ENCODE measurements at places on chromosomes 3 and 15. TPM values are rescaled to one million over a fixed set of nuclear protein-coding genes. Genes with fewer than 3 reads are reported as not detected.

The PLCH1 gene
- total RNA-seq: 0.16 TPM

The SLC28A1 gene
- total RNA-seq: not detected

The KCNH8 gene
- not detected for total RNA-seq

The SRP14 gene
- 288 TPM for total RNA-seq

The GALNT15 gene
- 0.91 TPM for total RNA-seq

The OCA2 gene
- total RNA-seq: not detected

The MKRN2OS gene
- total RNA-seq: not detected

The SERPINI2 gene
- not detected for total RNA-seq

The USP19 gene
- total RNA-seq: 66.1 TPM

The CPA3 gene
- 1.3 TPM for total RNA-seq

The ANKUB1 gene
- not detected for total RNA-seq

The GLDN gene
- total RNA-seq: not detected

The CYP8B1 gene
- total RNA-seq: not detected
